ENCODE measurements at places on chromosomes 4 and X. TPM values are rescaled to one million over a fixed set of nuclear protein-coding genes. Genes with fewer than 3 reads are reported as not detected.

- no peak for DNase-seq
These were observed 51.4 kb upstream of the RAPGEF2 start for GRCh38 chr4:159051245-159052071.

GRCh38 chrX:77917294-77917933, 6.9 kb downstream of the ATP7A start:
- DNase-seq, result no peak

ARX gene
- not detected for total RNA-seq

GRCh38 chrX:111376897-111377578, 35.0 kb downstream of the DCX start:
- DNase-seq, result no peak

DNA sequence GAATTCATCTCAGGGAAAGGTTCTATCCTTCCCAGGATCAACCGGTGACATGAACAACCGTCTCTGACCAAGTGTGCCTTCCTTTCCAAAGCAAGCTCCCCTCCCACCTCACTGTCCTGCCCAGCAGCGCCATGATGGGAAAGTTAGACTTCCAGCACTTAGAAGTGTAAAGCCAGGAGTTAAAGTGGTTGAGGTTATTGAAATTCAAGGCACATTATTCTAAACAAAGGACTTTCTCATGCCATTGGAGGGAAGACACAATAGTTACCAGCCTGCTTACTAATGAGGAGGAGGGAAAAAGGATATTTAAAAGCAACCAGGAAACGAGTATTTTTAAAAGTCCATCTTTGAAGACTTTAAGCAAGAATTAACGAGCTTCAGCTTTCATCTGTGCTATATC, 96.8 kb downstream of the NSUN7 start:
- DNase-seq, result no peak

KLF8 gene
- total RNA-seq, result 1.5 TPM

SMARCA5 gene
- total RNA-seq, result 25.0 TPM

SLC16A2 gene
- total RNA-seq, result not detected

TEX13D gene
- not detected for total RNA-seq

DNA sequence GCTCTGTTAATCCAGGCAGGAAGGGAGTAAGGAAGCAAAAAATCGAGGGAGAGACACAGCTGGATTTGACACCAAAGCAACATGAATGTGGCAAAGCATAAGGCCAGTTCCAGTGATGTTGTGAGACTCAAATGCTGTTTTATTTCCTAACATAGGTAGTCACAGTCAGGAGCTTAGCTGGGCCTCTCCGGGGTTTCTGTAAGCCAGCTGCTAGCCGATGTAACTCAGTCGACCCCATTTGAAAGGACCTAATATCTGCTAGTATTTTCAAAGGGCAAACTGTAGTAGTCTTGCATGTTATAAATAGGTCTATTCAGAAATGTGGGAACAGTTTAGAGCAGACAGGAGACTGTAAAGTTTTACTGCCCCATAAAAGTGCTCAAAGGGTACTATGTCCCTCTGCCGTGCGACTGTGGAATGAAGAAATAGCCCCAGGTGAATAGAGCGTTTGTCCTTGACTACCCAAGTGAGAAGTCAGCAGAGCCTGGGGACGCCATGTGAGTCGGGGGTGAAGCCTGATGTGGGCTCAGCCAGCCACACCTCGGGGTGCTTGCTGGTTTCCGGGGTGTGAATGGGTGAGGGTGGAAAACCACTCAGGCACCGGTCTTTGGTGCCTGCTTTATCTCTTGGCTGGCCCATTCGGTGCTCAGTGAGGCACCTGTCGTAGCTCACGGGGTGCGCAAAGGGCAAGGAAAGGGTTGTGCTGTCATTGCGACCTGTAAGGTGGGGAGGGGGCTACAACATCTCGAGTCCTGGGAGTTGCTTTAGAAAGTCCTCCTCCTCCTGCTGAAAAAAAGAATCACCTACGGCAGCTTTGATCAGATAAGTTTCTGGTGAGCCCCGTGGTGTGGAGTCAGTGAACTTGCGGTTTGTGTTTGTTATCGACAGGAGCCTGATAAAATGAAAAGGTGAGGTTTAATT, 745 bp downstream of the TRIM2 start:
- DNase-seq, result peak; percentile 88

DNA sequence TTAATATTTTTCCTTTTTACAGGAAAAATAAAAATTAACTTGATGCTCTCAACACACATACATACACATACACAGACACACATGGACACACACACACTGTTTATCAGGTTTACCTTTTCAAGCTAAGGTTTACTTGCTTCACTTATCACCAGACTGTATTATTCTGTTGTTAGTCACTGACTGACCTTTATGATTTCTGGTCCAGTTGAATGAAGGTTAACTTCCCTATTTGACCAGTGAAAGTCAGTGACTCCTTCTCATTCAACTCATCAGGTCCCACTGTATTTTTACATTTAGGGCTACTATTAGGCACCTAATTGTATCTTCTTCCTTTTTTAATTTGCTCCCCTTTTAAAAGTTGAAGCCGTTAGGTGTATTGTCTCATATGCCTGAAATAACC, 16.0 kb downstream of the DIAPH2 start:
- DNase-seq, result no peak

PHOX2B gene
- not detected for total RNA-seq

UGT2A1 gene
- total RNA-seq, result not detected

- no peak for DNase-seq
These were observed 458.1 kb upstream of the INTU start for GRCh38 chr4:127174616-127175015.

Data from HT-29 (cell line).